ENCODE measurements at places on chromosomes 5 and 9.

DNA sequence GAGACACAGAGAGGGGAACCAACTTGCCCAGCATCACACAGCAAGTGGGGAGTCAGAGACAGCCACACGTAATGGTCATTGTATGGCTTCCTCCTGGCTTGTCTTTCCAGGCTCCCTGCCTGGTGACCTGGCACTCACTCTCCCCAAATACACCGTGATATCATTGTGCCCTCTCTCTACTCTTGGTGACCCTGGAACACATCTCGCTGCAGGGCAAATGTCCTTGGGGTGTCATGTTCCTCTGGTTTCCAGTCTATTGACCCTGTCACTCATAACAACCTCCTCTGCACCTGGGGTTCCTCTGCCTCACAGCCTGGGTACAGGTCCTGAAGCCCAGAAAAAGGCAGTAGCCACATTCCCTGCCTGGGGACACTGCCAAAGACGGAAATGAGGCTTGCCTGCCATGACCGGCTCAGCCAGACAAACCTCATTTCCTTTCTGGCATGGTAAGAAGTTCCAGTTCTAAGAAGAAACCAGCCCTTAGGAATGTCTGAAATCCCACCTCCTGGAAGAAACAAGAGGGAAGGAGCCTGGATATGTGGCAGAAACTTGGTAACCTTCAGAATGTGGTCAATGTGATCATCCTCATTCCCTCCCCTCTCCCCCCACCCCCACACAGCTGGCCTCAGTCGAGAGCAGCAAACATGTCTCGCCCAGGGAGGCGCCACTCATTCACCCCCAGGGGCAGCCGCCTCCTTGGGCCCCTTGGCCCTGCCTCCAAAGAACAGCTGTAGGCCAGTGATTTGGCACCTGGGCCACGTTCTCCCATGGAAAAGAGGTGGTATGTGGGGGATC is 30.6 kb upstream of the SMU1 start:
- no peak for DNase-seq

DNA sequence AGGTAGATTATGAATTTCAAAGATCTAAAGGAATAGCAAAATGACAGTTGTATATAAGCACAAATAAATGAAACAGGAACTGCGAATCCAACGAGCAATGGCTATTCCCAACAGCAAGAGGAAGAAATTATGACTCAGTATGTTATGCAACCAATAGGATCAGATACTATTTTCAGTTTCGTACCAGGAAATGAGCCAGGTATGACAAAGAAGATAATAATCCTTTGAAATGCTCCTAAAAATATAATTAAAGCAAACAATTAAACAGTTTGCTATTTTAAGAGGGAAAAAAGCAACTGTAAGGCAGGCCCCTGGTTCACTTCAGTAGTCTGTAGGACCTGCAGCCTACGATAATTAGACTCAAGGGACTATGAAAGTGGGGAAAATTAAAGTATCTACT is 58.9 kb downstream of the AUH start:
- DNase-seq, result no peak

GRCh38 chr9:103183701-103184171 is 188.6 kb downstream of the CYLC2 start:
- DNase-seq, result no peak

DNA sequence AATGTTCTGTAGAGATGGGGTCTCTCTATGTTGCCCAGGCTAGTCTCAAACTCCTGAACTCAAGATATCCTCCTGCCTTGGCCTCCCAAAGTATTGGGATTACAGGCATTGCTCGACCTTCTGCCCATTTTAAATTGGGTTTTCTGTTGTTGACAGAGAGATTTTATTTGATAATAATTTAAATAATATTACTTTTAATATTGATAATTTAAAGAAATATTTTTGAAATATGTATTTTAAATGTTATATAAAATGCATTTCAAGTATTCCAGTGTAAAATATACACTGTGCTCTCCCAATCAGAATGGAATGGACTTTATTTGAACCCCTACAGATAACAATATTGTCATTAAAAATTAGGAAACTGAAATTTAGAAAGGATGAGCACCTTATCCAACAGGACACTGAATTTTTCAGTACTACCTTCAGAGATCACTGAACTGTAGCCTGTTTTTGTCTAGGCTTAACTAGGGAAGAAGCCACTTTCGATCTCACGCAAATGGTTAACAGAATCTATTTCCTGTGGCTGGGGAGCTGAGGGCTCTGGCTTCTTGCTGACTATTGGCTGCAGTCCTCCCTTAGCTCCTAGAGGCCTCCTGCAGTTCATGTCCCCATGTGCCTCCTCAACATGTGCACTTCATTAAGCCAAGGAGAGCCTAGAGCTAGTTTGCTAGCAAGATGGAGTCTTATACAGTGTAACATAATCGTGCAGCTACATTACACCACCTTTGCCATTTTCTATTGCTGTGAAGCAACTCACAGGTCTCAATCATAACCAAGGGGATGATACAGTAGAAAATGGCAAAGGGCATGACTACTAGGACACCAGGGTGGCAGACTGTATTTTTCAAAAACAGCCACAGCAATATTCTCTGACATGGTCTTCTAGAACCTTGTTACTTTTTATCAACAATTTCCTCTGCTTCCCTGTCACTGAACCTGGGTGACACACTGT is 150.0 kb downstream of the CDC42SE2 start:
- no peak for DNase-seq

- DNase-seq, result no peak
Observed at GRCh38 chr5:522899-523440, 1.3 kb downstream of the SLC9A3 start.

DNA sequence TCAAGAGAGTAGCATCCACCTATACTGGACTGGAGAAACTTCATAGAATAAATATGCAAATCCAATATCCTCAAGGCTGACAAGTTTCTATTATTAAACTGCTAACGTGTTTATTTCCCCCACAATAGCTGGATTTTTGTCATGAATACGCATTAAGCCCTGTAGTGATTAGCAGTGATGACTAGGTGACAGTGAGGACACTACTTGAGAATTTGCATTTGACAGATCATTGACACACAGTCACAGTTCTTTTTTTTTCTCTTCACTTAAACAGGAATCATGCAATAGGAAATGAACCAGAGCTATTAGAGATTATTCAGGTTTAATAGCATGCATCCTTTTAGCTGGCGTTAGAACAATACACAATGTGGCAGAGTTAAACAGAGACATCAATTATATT is 35.3 kb downstream of the MPDZ start:
- DNase-seq, result no peak

DNA sequence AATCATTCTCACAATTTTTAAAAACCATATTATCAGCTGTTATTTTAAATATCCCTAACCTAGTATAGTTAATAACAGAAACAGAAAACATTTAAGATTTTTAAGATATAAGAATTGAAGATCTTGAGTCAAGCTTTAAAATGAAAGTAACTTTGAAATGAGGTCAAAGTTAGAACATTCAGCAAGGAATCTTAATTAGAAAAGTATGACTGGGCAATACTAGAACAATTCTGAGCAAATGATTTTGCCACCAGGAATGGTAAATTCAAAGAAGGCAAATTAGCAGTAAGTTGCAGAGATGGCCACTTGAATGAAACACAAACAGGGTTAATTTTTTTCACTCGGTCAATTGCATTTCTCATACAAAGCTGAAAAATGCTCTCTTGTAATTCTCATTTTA is 117.9 kb downstream of the NXNL2 start:
- DNase-seq, result no peak

Measured in iPS DF 6.9 (cell line).